Urinary bladder (tissue), 4 donors: ENCODE measurements at places on chromosomes 2 and 18. TPM values are rescaled to one million over a fixed set of nuclear protein-coding genes. Genes with fewer than 3 reads are reported as not detected.

The CDH19 gene
- total RNA-seq = 18.3 TPM

The TGFA gene
- total RNA-seq = 4.1 TPM

The DLX1 gene
- total RNA-seq = 0.21 TPM

The DPP10 gene
- 12.4 TPM for total RNA-seq

- no peak for DNase-seq
These were observed 10.5 kb upstream of the KLF7 start for GRCh38 chr2:207176247-207176646.

The WDCP gene
- total RNA-seq = 13.1 TPM

DNA sequence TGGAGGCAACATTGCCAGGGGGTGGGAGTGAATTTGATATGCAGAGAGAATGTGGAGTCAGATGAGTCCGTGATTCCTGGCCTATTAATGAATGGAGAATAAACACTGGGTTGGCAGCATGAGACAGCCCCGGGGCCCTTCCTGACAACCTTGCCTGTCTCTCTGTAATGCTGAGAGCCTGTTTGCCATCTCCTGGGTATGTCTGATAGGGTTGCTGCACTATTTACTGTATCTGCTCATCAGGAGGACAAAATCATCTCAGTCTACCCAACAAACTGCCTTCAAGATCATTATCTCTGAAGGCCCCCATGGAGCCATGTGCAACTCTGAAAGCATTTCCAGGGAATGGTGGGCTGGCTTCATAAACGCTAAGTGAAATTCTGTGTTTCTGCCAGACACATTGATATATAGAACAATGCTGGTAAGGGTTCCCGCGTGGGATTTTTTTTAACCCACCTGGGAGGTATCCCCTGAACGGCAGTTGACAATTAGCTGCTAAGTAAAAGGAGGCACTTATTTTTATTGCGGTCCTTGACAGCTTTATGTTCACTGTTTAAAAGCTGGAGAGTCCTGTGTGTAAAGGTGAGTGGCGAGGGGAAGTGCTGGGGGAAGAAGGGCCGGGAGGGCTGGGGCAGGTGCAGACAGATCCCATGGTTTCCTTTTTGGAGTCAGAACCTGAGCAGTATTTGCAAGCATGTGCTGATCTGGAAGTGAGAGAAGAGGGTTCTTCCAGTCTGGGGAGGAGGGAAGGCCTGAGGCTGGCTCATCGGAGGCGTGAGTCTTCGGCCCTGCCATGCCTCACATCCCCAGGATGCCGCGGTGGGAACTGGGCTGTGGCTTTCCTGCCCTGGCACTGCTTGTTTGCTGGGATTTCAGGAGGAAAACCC is 64.8 kb downstream of the ARHGAP25 start:
- DNase-seq = peak; percentile 40

- no peak for DNase-seq
These were observed 45.1 kb downstream of the RHOB start for GRCh38 chr2:20491739-20492531.

GRCh38 chr2:129267559-129267958 is 711.9 kb upstream of the RAB6C start:
- DNase-seq = no peak

GRCh38 chr18:46433121-46433826 is 223.7 kb downstream of the LOXHD1 start:
- DNase-seq = no peak
